Astrocyte of the spinal cord (primary cell): ENCODE measurements at places on chromosomes 2 and 18.
A peak's percentile ranks its signal among the peaks of the same experiment; 100 is the strongest.

- no peak for DNase-seq
Measured at GRCh38 chr2:70816726-70817125, 3.7 kb downstream of the CLEC4F start.

DNA sequence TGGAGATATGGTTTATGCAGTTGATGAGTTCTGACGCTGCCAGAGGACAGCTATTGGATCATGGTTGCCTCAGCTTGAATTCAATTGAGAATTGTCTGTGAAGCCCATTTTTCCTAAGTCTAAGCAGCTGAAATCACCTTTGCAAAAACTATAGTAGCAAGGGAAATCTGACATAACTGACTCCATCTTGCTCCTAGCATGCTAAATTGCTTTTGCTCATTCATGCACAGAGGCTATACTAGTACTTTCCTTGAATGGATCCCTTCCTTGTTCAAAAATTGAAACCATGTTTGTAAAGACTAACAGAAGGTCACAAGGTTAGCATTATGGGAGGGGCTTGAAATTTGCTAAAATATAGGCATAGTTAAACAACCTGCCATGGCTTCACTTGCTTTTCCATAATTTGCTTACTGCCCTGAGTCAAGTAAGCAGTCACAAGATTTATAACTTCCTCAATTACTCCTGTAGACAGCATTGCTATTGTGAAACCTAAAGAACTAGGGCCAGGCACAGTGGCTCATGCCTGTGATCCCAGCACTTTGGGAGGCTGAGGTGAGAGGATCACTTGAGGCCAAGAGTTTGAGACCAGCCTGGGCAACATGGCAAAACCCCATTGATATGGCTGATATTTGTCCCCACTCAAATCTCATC is 41.2 kb downstream of the CHRNA1 start:
- no peak for DNase-seq

DNA sequence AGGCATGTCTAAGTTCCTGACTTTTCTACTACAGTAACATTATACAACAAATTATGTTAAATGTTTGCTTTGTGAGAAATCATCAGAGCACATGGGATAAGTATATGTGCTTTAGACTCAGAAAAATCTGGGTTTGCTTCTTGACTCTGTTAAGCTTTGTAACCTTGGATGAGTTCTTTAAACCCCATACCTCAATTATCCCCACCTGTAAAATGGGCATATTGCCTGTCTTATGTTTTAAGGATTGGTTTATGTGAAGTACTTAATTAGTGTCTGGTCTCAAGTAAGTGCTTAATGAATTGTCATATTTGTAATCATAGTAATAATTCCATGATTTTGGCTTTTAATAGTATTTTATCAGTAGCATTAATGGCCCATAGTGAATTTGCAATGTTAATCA is 135.8 kb downstream of the TAF4B start:
- no peak for DNase-seq

- no peak for DNase-seq
Measured at GRCh38 chr2:54725343-54726099, 2.1 kb downstream of the EML6 start.

DNA sequence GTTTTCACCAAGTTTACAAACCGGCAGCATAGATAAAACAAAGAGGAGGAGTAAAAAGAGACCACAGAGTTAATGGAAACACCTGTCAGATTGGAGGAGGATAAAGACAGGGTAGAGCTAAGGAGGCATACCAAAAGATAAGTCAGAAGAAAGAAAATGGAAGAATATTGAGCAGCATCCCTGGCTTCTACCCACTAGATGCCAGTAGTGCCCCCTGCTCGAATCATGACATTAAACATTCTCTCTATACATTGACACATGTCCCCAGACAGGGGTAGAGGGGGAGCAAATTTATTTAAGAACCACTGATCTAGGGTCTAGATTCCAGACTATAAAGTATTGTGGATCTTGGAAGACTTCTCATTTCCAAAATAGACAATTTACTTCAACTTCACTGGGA is 159.8 kb upstream of the ETAA1 start:
- no peak for DNase-seq

DNA sequence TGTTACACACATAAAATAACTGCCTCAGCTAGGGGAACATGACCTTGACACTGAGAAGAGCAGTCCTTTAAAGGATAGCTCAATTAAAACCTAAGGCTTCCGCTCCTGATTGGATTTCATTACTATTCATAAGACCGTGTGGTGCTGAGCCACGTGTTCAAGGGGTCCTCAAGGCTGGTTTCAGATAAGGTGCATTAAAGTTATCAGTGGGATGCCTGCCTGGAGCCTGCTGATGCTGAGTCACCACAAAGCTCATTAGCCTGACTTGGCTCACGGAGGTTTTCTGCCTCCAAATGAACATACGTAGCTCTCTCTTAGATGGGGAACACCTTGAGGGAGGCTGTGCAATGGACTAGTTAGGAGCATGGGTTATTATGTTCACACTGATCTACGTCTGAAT is 518.9 kb downstream of the TDRD15 start:
- DNase-seq, result peak; percentile 3

- DNase-seq, result no peak
Measured at GRCh38 chr2:124323321-124323720, 298.2 kb downstream of the CNTNAP5 start.

DNA sequence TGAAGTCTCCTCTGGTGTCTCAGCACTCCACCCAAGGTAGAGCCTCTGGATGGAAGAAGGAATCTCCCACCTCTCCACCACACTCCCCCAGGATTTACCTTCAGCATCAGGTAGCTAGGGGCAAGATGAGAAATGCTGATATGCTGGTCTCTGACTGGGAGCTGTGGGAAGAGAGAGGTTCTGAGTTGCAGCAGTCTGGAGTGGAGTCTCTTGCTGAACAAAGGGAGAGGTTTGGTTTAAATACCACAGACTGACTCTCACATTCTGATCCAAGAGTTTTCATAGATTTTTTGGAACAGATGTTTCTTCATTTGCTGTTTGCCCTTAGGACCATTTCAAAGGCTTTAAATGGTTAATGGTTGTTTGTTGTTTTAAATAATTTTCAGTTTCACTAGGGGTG is 1.1 kb upstream of the CFLAR start:
- no peak for DNase-seq

GRCh38 chr18:40412410-40412809 is 1542.6 kb upstream of the PIK3C3 start:
- no peak for DNase-seq

GRCh38 chr2:224689539-224689938 is 26.6 kb downstream of the CCDC195 start:
- DNase-seq, result no peak

DNA sequence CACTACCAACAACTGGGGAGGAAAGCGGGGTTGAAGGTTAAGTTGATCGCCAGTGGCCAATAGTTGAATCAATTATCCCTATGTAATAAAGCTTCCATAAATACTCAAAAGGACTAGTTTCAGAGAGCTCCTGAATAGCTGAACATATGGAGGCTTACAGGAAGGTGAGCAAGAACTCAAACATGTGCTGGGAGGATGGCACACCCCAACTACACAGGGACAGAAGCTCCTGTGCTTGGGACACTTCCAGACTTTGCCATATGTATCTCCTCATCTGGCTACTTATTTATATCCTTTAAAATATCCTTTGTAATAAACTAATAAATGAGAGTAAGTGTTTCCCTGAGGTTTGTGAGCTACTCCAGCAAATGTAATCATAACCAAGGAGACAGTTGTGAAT is 115.7 kb downstream of the HNMT start:
- DNase-seq, result no peak

DNA sequence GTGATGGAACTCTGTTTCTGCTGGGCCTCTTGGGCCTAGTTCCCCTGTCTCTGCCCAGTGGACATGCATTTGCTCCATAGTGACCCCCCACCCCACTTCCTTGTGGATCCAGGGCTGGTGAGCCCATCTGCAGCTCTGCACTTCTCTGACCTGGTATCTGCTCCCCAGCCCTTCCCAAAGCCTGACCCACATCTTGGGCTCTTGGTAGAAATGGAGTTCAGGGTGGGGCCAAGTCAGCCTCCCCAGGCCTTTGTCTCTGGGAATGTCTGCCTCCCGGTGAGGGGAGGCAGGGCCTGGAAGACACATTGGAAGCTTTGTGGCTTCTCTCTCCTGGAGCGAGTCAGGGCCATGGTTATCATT is 6.3 kb upstream of the TRAF3IP1 start:
- DNase-seq, result no peak

DNA sequence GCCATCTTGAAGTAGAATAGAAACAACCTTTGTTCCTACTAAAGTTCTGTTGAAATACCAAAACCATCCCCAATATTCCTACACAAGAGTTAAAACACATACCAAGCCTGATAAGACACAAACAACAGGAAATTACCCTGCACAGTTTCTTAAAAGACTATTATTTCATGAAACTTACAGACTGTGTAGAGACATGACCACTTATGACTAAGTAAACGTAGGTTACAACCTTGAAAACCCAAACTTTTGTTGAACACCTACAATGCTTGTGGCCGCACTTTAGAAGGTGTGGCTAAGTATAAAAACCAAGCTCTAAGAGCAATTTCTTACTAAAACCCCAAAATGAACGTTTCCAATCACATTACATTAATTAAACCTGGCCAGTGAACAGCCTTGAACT is 2.0 kb downstream of the SMAD2 start:
- DNase-seq, result peak; percentile 16

GRCh38 chr18:44681076-44681970 is 635 bp downstream of the SETBP1 start:
- DNase-seq, result no peak

DNA sequence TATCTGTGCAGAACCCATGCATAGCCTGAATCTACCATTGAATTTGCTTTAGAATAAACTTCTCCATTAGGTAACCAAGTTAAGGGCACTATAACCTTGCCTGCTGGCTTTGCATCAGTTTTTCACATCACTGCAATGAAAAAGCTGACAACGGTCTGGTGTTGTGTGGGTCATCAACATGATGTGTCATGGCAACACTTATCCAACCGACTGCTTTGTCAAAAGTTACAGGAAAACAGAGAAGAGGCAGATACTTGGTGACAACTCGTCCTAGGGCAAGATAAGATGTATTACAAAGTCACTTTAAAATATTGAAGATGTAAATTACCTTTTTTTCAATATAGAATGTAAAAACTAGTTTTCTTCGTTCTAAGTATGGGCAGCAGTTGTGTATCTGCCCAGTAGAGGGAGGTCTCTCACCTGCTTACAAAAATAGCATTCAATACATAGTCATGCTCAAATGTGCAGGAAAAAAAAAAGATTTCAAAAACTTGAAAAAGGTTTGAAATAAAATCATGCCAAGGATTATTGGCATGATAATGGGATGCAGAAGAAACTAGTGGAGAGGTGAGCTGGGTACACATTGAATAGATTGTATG is 96.3 kb downstream of the EVA1A start:
- DNase-seq, result peak; percentile 59

GRCh38 chr18:3625742-3626091 is 175.7 kb downstream of the TGIF1 start:
- no peak for DNase-seq

GRCh38 chr18:12308386-12309100 is 502 bp downstream of the TUBB6 start:
- DNase-seq, result peak; percentile 89

- peak; percentile 23 for DNase-seq
Measured at GRCh38 chr18:35387152-35387571, 10.0 kb upstream of the ZNF396 start.

DNA sequence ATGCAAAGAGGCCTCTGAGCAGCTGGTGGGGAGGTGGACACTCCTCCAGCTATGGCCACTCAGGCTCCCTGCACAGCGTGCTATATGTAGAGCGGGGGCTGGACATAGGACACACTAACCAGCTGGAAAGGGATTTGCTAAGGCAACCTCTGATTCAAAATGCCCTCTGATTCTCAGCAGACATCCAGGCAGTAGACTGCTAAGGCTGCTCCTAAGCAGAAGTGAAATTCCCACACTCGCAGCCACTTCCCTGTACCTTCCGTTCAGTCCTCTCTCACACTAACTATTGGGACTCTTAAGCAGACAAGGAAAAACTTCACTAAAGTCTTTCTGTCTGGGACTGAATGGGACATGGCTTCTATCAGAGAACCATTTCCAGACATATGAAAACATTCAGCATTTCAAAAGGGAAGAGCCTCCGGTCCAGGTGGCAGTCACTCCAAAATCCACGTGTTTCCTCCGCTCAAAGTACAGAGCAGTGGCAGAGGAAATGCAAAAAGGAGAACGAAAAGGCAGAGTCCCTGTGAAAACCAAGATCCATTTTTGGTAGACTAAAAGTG is 265.8 kb downstream of the TTC32 start:
- DNase-seq, result no peak

GRCh38 chr18:25510096-25510495 is 158.1 kb upstream of the ZNF521 start:
- no peak for DNase-seq

- no peak for DNase-seq
Measured at GRCh38 chr2:126719191-126719832, 63.4 kb downstream of the GYPC start.

GRCh38 chr2:172249334-172249733 is 146.6 kb upstream of the DLX2 start:
- no peak for DNase-seq

DNA sequence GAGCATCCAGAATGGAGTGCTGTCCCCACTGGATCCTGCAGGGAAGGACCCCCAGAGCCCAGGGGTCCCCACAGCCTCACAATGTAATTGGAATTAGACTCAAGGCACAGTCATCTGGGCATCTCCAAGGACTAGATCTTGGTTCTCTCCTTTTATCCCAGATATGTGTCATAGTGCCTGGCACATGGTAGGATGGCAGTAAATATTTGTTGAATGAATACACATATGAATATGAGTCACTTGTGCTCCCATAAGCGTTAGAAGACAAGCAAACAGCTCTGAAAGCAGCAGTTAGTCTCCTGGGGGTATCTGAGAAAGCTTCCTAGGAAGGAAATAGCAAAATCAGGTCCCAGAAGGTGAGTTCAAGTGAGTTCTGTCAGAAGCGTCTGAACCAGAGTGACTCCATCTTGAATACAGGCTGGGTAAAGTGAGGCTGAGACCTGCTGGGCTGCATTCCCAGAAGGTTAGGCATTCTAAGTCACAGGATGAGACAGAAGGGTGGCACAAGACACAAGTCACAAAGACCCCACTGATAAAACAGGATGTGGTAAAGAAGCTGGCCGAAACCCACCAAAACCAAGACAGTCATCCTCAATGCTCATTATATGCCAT is 234.1 kb upstream of the ID2 start:
- DNase-seq, result peak; percentile 31
